ENCODE measurements at places on chromosomes 3 and 15.

DNA sequence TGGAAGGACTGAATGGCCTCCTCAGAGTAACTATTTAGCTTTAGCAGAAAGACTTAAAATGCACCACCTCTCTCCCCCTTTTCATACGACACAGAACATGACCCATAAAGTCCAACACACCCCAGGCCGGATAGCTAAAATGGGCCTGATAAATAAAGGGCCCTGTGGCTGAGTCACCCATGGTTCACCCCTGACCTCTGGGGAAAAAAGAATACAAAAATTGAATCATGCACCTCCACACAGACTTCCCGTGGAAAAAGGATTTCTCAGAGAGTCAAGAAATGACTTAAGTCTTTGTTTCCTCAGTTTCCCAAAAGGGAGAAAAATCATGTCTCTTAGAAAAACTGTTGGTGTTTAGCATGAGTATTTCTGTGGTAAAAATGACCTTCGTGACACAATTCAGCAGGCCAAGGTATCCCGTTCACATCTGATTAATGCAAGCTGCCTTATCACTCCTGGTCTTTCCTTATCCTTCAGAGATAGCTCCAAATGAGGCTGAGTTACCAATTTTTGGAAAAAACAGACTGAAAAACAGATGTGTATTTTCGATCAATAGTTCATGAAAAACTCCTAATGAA lies 34.0 kb upstream of the ARHGEF3 start:
- no peak for DNase-seq

DNA sequence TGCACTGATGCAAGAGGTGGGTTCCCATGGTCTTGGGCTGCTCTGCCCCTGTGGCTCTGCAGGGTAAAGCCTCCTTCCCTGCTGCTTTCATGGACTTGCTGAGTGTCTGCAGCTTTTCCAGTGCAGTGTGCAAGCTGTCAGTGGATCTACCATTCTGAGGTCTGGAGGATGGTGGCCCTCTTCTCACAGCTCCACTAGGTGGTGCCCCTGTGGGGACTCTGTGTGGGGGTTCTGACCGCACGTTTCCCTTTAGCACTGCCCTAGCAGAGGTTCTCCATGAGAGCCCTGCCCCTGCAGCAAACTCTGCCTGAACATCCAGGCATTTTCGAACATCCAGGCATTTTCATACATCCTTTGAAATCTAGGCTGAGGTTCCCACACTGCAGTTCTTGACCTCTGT lies 329.8 kb upstream of the NAALADL2 start:
- no peak for DNase-seq

- DNase-seq: no peak
Observed at GRCh38 chr15:88894348-88894818, 961 bp downstream of the HAPLN3 start.

DNA sequence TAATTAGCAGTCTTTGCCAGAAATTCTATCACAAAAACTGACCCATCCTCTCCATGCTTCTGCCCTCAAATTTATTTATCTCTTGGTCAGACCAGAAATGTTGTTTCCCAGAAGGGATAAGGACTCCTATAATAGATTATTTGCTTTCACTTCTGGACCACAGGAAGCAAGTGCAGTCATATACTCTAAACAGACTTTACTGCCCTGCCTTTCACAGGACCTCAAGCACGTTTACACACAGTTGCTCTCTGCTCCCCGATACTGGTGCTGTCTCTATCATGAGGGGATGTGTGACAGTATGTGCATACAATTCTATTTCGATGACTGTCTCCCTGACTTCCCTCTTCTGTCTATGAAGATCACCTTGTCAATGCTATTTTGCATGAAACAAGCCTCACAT lies 205.5 kb upstream of the TGFBR2 start:
- no peak for DNase-seq

- DNase-seq: peak; percentile 41
Observed at GRCh38 chr3:45950686-45951600, 7.7 kb downstream of the CXCR6 start.

GRCh38 chr3:30170681-30171438 lies 435.5 kb upstream of the TGFBR2 start:
- no peak for DNase-seq

- no peak for DNase-seq
Observed at GRCh38 chr15:40087991-40088928, 20.4 kb downstream of the BMF start.

DNA sequence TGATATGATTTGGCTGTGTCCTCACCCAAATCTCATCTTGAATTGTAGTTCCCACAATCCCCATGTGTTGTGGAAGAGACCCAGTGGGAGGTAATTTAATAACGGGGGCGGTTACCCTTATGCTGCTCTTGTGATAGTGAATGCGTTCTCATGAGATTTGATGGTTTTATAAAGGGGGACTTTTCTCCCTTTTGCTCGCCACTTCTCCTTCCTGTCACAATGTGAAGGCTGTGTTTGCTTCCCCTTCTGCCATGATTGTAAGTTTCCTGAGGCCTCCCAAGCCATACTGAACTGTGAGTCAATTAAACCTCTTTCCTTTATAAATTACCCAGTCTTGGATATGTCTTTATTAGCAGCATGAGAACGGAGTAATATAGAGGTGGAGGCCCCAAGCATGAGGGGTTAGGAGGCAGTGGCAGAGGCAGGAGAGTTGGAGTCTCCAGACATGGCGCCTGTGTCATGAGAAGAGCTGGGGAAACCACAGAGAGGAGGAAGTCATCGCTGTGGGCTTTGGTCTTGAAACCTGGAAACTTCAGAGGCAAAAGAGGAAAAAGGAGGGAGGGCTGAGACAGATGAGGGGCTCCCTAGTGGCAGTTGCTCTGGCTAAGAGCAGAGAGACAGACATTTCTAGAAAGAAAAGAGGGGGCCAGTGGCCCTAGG lies 107.8 kb upstream of the VEPH1 start:
- no peak for DNase-seq

GRCh38 chr3:10224794-10225665 lies 23.2 kb upstream of the TATDN2 start:
- no peak for DNase-seq

GRCh38 chr3:50512131-50512530 lies 8.7 kb upstream of the CACNA2D2 start:
- no peak for DNase-seq

DNA sequence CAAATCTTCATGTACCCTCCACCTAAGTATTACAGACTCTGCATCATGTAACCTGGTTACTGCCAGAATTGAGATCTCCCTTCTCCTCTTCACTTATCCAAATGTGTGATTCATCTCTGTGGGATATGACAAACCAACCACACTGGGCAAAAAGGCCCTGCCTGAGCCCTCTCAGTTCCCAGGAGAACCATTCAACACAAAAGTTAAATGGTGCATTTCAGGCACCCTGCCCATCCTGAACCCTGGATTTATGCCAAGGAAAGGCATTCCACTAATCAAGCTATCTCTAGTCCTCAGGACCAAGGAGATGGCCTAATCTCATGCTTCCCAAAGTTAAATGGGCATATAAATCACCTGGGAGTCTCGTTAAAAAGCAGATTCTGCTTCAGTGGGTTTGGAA lies 108.5 kb downstream of the TNIK start:
- DNase-seq: no peak

- no peak for DNase-seq
Observed at GRCh38 chr15:60392601-60392985, 5.2 kb downstream of the ANXA2 start.

- no peak for DNase-seq
Observed at GRCh38 chr3:4533489-4534443, 40.6 kb downstream of the ITPR1 start.

DNA sequence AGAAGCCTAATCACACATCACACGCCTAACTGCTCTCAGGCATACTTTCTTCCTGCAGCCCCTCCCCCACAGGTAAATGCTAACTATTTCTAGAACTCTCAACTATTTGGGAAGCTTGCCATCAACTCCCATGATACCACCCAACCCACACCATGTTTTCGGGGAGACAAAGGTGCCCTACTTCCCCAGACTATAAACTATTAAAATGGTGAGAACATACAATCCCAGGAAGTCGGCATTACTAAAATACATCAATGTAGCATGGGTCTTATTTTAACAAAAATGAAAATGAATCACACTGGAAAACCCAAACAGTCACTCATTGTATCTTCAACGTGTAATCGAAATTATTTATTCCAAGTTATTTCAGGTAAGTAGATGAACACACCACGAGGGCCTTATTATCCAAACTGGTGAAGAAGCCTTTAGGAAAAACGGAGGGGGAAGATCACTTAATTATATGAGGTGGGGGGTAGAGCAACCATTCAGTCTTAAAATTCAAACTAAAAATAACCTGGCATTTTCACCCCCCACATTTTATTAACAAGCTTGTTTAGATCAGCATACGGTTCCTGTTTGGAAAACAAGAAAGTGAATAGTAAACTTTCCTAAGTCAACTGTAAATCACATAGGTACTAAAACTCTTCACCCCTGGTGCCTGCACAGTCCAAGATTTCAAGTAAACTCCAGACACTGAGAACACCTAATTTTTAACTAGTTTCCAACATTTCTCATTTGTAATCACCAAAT lies 1.9 kb downstream of the TBL1XR1 start:
- no peak for DNase-seq

DNA sequence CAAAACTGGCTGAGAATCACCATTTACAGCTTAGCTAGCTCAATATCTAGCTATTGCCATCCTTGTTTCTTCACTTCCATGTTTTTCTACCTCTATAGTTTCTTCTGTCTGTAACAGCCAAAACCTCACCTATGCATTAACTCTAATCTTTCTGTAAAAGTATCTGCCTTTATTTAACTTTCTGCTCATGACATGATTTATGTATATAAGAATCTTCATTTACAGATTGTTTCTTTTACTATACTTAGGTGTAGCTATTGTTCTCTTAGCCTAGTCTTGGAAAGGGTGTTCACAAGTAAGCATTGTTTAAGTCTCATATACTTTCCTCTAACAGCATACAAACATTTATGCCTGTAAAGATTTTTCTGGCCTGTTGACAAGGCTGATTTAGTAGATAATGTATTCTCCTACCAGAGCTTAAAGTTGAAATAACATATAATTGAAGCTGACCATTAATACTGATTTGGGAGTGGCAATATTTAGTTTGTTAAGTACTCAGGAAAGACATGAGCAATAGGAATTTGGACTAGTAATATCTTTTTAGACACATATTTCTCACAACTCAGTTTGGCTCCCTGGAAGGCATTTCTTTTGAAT lies 9.4 kb downstream of the FILIP1L start:
- DNase-seq: no peak

DNA sequence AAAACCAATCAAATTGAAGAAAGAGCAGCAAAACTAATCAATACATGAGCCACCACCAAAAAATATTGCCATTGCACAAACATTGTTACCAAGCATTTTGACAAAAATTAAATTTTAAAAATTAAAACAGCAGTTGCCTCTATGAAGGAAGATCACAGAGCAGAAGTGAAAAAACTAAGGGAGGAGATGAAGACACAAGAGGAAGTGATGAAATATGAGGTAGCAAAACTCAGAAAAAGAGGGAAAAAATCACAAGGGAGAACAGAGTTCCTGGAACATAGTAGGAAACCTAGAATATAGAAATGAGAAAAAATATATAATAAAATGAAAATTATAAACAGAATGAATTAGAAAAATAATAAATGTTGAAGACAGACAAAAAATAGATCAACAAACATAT lies 7.3 kb upstream of the SERPINI2 start:
- DNase-seq: no peak

GRCh38 chr15:92077353-92078085 lies 224.0 kb downstream of the SLCO3A1 start:
- no peak for DNase-seq

GRCh38 chr3:25621087-25621486 lies 43.6 kb downstream of the TOP2B start:
- no peak for DNase-seq

DNA sequence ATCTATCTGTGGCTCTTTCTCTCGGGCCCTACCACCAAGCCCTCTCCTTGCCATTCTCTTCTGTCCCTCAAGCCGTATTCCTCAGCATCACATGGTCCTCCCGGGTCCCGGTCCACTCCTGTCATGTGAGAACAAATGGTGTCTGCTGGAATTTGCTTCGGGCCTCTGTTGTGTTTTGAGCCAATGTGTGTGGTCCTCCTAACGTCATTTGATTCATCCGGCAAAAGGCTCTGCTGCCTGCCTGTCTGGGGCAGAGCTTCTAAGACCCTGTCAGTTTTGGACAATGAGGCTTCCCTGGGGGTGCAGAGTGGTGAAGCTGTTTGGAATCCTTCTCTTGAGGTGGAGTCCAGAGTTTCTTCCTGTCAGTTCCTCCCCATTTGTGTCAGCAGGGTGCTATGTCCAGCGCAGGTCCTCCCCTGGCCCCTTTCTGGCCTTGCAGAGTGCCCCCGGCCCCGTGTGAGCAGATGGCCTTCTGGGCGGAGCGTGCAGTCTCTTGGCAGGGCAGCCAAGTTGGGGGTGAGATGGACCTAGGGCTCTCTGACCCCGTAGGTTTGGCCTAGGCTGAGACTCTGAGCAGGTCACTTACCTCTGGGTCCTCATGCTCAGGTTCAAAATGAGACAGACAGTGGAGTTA lies 93.6 kb downstream of the APBA2 start:
- DNase-seq: no peak

DNA sequence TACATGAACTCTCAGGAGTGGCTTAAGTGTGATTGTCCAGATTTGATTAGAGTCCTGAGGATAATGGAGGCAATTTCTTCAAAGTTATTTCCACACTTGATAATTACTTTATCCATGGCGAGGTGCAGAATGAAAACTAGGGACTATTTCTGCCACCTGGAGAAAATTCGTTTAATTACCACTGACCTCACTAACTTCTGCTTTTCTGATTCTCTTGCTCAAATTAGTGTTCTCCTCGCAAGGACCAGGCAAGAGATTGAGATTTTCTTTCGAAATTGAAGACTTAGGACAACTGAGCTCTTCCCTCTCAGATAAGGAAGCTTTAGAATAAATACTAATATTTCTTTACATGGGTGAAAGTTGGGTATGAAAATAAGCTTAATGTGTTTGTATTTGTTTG lies 135.2 kb downstream of the RYR3 start:
- no peak for DNase-seq

DNA sequence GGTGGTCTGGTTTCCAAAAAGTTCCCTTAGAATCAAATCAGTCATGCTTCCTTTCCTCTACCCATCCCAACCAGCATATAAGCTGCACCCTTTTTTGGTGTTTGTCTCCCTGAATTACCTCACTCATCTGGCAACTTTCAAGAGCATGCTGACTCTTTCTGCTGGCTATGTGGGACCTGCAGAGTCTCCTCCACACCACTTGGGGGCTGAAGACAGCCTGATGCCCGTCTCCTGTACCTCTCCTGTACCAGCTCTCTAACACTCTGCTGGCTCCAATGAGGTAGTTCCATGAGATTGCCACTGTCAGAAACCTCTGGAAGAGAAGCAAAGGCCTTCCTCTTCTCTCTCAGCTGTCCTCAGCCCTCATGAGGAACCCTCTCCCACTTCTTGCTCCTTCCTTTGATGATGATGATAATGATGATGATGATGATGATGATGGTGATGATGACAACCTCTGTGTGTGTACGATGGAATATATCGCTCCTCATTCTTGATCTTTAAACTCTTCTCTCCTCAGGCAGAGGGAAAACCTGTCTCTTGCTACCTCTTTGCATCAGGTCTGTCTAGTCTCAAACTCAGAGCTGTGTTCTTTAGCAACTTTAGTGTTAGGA lies 257.5 kb downstream of the ZNF621 start:
- no peak for DNase-seq
